Sigmoid colon (tissue), 7 donors: ENCODE measurements at places on chromosomes 3 and 15. TPM values are rescaled to one million over a fixed set of nuclear protein-coding genes. Genes with fewer than 3 reads are reported as not detected.

- no peak for DNase-seq
These were observed 876 bp downstream of the PLSCR1 start for GRCh38 chr3:146543461-146544001.

DNA sequence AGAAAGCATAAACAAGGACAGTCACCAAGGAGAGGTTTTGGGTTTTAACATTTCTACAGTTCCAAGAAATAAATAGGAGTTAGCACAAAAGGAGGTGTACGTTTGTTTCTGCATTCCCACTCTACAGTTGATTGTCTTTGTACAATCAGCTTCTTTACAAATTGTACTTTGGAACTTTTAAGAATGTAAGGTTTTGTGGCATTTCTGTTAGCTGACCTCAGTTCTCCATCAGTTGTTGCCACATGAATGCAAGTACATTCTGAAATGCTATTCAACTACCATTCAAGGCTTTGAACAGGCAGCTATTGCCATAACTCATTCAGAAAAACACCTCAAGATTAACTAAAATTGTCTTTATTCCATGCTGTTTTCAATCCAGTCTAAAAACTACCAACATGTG, 253.2 kb upstream of the UBE2E1 start:
- DNase-seq: no peak

- no peak for DNase-seq
These were observed 21.7 kb upstream of the TBC1D21 start for GRCh38 chr15:73851689-73852088.

GRCh38 chr15:92323525-92323924, 70.2 kb upstream of the ST8SIA2 start:
- DNase-seq: no peak

- no peak for DNase-seq
These were observed 42.3 kb downstream of the FSD2 start for GRCh38 chr15:82763361-82764116.

ANKUB1 gene
- not detected for polyA plus RNA-seq

DNA sequence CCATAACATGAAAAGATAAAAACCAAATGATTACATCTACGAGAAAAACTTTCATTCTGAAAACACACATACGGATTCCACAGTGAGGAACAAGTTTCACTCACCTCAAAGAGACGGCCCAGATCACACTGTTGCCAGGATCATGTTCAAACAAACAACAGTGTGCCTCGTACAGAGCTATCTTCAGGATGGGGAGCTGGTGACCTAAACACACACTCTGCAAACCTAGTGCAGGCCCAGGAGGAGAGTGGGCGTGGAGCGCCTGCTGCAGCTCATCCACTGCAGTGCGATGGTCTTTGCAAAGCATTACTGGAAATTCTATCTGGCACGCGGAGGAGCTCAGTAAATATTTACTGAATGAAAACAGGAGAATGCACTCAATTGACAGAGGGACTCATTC, 38.5 kb downstream of the TAMM41 start:
- DNase-seq: peak; percentile 68

COL6A5 gene
- 0.09 TPM for polyA plus RNA-seq

ARGFX gene
- not detected for polyA plus RNA-seq

- no peak for DNase-seq
These were observed 38.5 kb downstream of the MAP3K13 start for GRCh38 chr3:185401319-185401955.
